Activated naive CD4-positive, alpha-beta T cell treated with anti-CD3 and anti-CD28 coated beads, Interleukin-2, amount 50 U/mL, for 72 hours (primary cell): ENCODE measurements at places on chromosomes 2 and 18.

DNA sequence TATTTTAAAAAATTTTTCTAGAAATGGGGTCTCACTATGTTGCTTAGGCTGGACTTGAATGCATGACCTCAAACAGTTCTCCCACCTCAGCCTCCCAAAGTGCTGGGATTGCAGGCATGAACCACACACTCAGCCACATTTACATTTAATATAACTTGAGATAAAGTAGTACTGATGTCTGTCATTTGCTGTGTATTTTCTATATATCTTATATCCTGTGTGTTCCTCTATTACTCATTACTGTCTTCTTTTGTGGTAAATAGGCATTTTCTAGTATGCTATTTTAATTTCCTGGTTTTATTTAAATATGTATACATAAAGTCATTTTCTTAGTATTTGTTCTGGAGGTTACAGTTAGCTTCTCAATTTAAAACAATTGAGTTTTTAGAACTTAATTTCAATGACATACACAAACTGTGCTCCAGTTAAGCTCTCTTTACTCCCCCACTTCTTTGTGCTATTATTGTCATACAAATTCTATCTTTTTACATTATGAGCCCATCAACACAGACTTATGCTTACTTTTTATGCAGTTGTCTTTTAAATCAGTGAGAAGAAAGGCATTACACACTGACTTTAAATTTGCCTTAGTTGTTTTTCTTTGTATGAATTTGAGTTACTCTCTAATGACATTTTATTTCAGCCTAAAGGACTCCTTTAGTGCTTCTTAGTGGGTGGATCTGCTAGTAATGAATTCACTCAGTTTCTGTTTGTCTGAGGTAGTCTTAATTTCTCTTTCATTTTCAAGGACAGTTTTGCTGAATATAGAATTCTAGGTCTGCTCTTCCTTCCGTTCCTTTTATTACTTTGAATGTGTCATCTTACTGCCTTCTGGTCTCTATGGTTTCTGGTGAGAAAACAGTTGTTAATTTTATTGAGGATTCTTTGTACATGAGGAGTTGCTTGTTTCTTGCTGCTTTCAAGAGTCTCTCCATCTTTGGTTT lies 6.2 kb upstream of the INPP4A start:
- DNase-seq = no peak

GRCh38 chr2:31896293-31896692 lies 114.5 kb downstream of the MEMO1 start:
- DNase-seq = no peak

GRCh38 chr2:53901192-53901591 lies 41.4 kb upstream of the GPR75 start:
- DNase-seq = no peak

- DNase-seq = no peak
These were observed 4.7 kb upstream of the MAP4K4 start for GRCh38 chr2:101692766-101693165.

GRCh38 chr2:44116319-44116718 lies 52.4 kb upstream of the PPM1B start:
- no peak for DNase-seq

- no peak for DNase-seq
These were observed 12.1 kb downstream of the ST8SIA3 start for GRCh38 chr18:57364460-57364859.

GRCh38 chr2:241874277-241874925 lies 4.9 kb downstream of the RTP5 start:
- no peak for DNase-seq

DNA sequence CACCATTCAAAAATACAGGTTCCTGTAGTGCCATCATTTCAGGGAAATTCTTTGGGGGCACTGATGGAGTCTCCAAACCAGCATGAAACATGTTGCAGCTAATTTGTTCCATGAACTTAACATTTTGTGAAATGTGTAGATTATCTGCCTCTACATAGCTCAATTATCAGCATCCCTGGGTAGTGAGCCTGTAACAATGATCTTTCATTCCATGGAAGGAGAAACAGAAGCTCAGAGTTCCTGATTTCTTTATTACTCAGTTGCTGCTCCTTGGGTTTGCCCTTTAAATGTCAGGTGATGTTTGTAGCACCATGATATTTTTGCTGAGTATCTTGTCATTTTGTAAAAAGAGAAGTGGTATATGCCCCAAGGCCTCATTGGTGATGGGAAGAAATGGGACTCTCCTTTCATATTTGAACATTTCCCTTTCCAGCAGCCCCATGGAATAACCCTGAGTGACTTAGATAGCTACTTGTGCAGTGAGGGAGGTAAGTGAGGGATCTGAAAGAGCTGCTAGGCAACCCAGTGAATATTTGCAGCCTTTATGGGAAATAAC lies 146.9 kb downstream of the CERS6 start:
- DNase-seq = no peak

GRCh38 chr2:217866457-217866856 lies 136.3 kb downstream of the TNS1 start:
- DNase-seq = no peak

DNA sequence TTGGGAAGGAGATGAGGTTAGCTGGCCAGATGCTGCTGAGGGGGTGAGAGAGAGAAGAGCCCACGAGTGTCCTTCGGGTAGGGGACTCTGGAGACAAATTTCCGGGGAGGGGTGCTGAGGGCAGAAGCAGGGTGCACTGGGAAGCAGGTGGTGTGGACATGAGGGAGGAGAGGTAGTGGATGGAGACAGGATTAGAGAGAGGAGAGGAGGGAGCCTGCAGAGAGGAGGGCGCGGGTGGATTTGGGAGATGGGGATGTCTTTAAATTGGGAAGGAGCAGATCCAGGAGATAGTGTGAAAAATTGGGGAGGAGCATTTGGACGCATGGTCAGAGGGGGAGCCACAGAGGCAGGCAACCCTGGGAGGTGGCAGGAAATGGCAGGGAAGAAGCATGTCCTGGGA lies 154.7 kb downstream of the DYSF start:
- peak; percentile 7 for DNase-seq

DNA sequence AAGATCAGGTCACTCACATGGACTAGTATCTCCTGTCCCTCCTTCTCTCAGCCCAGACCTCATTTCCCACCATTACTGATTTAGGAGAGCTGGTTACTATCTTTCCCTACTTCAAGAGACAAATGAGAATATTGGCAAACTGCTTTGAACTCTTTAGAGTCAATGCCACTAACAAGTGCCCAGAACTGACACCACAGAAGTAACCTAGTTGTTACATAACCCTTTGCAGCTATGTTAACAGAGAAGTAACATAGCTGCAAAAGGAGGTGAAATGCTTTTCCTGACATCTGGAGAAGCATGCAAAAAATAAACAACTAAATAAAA lies 30.0 kb downstream of the TGFA start:
- no peak for DNase-seq

- no peak for DNase-seq
These were observed 26.3 kb downstream of the TMEM163 start for GRCh38 chr2:134692499-134692898.

DNA sequence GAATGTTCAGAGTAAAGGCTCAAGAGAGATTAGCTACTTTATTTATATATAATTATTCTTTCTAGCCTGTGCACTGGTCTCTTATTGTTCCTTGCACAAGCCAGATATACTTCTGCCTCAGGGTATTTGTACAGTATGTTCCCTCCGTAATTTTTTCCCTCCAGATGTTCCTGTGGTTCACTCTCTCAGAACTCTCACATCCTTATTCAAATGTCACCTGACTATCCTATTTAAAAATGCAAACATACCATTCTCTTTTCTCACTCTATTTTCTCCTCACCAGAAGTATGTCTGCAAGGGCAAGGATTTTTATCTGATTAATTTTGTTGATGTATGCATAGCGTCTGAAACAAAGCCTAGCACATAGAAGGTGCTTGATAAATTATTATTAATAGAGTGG lies 64.0 kb upstream of the CERS6 start:
- no peak for DNase-seq

- DNase-seq = no peak
These were observed 35.5 kb upstream of the BMP10 start for GRCh38 chr2:68906716-68907115.

DNA sequence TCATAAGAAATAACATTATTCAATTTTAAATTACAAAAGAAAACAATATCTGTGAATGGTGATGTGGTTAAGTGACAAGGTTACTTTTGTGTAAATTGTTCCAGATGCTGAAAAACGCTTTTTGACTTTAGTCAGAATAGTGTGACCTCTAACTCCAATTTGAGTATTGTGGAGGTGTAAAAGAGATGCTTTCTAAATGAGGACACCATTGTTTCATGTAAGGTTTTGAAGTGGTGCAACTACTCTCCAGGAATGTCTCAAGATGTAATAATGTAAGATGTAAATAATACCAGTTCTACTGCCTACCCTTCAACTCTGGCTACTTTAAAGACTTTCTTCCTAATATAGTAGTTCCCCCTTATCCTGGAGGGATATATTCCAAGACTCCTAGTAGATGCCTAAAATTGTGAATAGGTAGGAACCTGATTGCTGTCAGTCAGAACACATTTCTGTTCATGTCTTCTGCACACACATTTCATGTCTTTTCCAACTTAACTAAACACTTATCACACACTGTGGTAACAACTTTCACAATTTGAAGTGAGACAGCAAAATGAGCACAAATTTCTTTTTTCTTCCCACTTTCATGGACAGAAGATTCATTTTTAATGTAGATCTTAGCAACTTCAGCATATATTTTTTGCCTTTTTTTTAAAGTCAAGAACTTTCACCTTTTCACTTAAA lies 39.1 kb upstream of the PPP1R1C start:
- DNase-seq = no peak

DNA sequence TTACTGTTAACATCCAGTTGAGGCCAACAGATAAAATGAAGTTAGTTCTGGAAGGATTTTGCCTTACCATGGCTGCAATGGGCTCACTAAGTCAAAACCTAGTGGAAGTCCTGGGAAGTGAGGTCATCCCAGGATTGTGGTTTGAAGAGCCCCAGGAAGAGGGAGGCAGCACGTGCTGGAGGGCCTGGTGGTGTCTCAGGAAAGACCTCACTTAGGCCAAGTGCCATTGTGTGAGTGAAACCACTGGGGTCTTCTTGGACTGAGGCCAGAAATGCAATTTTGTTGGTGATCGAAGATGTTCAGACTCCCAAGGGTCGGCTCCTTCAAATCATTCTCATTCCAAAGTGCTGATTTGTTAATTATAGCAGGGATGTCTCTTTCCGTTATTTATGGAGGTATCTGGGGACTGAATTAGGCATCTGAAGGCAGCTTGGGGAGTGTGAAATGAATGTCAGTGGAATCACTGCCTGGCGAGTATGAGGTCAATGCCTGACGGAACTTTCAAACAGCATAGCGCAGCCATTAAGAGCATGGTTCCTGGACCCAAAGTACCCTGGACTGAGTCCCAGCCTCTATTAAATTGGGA lies 60.0 kb downstream of the IL1R2 start:
- DNase-seq = no peak

DNA sequence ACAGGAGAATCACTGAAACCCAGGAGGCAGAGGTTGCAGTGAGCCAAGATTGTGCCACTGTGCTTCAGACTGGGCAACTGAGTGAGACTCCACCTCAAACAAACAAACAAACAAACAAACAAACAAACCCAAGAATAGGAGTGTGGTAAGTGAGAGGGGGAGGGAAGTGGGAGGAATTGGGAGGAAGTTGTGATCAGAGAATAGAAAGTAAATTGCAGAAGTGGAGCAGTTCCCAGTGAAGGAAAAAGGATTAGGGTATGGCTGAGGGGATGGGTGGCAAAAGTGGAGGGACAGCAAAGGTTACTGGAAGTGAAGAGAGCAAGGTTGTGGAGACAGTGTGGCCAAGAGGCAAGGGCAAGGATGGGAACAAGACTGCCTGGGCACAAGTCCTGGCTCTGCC lies 41.1 kb upstream of the C1GALT1C1L start:
- no peak for DNase-seq

- no peak for DNase-seq
These were observed 69.9 kb upstream of the DTNB start for GRCh38 chr2:25743132-25743830.

- DNase-seq = no peak
These were observed 166.2 kb downstream of the ATAD2B start for GRCh38 chr2:23760736-23761135.

- no peak for DNase-seq
These were observed 84.5 kb downstream of the PTRHD1 start for GRCh38 chr2:24708537-24709152.

DNA sequence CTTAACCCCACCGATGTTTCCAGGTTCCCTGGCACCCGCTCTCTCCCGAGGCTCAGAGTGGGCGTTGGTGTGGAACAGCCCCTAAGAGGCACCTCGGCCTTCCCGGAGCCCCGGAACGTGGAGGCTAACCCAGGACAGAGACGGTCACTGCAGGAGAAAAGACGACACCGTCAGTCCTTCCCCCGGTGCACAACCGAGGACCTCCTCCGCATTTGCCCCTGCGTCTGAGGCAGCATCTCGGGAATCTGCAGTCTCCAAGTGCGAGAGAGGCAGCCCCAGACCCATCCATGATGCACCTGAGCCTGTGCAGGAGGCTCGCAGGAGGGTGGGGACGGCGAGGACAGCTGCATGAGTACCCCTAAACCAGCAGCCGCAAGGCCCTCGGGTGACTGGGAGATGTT lies 204.9 kb upstream of the SALL3 start:
- DNase-seq = no peak

- no peak for DNase-seq
These were observed 65.3 kb downstream of the TNS1 start for GRCh38 chr2:217937446-217937845.

DNA sequence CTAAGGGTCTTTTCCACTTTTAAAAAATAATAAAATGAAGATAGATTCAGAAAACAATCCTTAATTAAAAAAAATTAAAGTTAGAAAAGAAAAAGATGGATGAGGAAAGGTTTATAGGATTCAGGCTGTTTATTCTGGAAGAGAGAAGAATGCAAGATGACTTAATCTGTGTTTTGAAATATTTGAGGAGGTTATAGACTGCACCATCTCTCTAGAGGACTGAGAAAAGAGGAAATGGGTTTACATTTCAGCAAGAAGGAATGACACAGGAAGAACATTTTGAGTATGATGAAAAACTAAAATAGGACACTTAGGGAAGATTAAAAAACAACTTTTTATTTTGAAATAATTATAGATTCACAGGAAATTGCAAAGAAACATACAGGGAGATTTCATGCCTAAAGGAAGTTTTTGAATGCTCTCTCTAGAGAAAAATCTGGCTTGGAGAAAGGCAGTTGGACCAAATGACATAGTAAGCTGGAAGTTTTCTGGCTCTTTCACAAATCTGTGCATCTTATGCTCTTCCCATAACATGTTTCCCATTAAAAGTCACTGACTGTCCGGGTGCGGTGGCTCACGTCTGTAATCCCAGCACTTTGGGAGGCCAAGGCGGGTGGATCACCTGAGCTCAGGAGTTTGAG lies 75.0 kb downstream of the CERS6 start:
- DNase-seq = no peak

- DNase-seq = no peak
These were observed 154.1 kb upstream of the ZSWIM2 start for GRCh38 chr2:187003038-187003554.

DNA sequence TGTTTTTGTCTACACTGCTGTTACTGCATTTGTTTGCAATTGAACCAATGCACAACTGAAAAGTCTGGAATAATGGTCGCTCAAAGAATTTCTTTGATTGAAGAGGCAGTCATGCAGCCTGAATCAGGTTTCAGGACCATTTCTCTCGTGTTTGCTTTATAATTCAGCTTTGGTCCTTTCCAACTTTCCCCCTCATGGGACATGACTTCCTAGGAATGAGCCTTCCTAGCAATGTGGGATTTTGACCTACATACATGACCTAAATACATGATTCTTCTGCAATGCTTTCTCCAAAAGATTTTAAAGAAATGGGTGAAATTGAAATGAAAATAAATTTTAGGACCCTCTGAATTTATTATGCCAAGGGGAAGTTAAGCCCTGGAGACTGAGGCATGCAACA lies 197.4 kb downstream of the MREG start:
- DNase-seq = no peak
